ENCODE measurements at places on chromosomes 7 and 10.
A peak's percentile ranks its signal among the peaks of the same experiment; 100 is the strongest.

DNA sequence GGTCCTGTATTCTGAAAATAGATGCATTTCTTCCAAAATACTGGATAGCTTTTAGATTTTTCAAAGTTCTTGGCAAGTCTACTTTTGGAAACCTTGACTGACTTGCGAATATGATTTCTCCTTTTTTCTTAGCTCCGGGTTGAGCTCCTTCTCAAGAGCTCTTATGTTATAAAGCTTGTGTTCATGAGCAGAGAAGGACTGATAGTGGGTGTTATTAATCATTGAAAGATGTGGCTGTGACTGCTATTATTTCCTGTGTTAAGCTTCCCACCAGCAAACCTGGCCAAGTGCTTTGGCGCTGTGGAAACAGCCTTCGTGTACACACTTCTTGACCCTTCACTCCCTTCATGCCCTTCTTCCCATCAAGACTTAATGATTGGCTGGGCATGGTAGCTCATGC is 98.2 kb downstream of the KIAA1217 start:
- no peak for DNase-seq

- no peak for DNase-seq
These were observed 85.4 kb upstream of the PLXDC2 start for GRCh38 chr10:19730907-19731217.

GRCh38 chr7:112370436-112370835 is 79.8 kb upstream of the IFRD1 start:
- no peak for DNase-seq

GRCh38 chr10:17606547-17607040 is 10.6 kb downstream of the HACD1 start:
- no peak for DNase-seq

GRCh38 chr10:86203162-86203905 is 163.3 kb downstream of the GRID1 start:
- DNase-seq = no peak

- DNase-seq = no peak
These were observed 1052.6 kb downstream of the REEP3 start for GRCh38 chr10:64573623-64574325.

DNA sequence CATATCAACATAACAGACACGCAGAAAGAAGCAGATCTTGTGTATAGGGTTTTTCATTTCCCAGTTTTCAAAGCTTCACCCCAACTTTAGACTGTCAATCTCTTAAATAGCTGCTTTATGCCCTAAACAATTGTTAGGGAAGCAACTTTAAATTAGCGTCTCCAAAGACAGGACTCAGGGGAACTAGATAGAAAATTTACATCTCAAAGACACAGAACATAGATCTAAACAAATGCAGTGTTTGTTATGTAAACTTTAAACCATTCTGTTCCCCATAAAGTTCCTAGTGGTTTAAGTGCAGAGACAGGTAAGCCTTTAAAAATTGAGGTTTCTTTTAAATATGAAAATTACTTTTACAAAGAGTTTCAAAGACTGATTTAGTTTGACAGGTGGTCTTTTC is 379.2 kb upstream of the GHITM start:
- no peak for DNase-seq

DNA sequence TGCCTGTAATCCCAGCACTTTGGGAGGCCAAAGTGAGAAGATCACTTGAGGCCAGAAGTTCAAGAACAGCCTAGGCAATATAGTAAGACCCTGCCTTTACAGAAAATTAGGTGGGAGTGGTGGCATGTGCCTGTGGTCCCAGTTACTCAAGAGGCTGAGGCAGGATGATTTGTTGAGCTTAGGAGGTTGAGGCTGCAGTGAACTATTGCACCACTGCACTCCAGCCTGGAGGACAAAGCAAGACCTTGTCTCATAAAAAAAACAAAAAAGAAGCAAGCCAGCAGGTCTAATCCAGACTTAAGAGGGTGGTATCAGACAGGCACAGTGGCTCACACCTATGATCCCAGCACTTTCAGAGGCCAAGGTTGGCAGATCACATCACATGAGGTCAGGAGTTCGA is 24.5 kb upstream of the KCTD7 start:
- no peak for DNase-seq

- no peak for DNase-seq
These were observed 7.9 kb upstream of the WIPF3 start for GRCh38 chr7:29798422-29798821.

DNA sequence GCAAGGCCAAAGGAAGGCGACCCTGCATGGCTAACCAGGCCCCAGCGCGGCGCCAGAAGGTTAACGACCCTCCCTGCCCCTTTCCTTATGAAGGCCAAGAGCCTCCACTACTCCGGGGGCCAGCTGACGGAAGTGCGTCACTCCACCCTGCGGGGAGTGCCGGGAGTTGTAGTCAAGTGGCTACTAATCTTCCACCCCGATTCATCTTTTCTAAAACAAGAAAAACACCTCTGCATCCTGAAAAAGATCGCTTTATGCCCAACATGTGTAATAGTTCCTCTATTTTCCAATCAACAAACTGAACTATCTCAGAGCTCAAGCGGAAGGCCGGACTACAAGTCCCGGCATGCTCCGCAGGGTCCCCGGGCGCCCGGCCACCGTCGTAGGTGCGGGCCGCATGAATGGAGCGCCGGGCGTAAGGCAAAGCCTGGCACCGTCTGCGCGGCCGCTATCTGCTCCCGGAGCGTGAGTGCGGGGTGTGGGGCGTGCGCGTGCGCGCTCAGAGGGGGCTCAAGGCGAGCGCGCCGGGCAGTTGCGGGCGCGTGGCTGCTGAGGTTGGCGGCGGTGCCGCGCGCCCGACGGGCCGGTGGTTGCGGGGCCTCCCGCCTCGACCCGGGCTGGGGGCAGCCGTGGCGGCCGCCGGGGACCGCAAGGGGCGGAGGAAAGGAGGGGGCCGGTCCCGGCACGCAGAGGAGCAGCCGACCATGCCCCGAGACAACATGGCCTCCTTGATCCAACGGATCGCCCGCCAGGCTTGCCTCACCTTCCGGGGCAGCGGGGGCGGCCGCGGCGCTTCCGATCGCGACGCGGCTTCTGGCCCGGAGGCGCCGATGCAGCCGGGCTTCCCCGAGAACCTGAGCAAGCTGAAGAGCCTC is at the start of gene ADO:
Gene ADO (plus strand): TSS at position 365 of the 875 bp plus-strand sequence. CDS start 340 bp downstream, at position 705.
- peak; percentile 74 for DNase-seq

GRCh38 chr7:129468087-129468486 is 33.9 kb downstream of the STRIP2 start:
- DNase-seq = no peak

- no peak for DNase-seq
These were observed 191.5 kb downstream of the WDR37 start for GRCh38 chr10:1247598-1248261.

GRCh38 chr10:60208676-60209269 is 180.9 kb downstream of the ANK3 start:
- DNase-seq = no peak

GRCh38 chr10:129758207-129759021 is 205.7 kb downstream of the EBF3 start:
- DNase-seq = no peak

DNA sequence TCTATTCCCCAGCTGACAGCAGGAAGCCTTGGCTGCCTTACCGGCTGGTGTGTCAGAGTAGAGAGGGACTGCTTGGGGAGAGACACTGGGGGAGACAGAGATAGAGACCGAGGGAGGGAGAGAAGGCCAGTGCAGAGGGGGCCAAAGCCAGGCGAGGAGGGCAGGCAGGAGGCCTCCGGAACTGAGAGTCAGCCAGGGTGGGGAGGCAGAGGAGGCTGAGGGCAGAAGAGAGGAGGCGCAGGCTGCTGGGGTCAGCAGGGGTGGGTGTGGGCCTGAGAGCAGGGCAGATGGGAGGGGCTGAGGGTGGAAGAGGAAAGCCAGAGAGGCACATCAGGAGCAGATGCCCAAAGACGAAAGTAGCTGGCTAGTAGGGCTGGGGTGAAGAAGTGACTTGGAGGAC is 57.2 kb upstream of the PAX2 start:
- DNase-seq = no peak

- DNase-seq = no peak
These were observed 303.7 kb downstream of the PRPF18 start for GRCh38 chr10:13890233-13891127.

DNA sequence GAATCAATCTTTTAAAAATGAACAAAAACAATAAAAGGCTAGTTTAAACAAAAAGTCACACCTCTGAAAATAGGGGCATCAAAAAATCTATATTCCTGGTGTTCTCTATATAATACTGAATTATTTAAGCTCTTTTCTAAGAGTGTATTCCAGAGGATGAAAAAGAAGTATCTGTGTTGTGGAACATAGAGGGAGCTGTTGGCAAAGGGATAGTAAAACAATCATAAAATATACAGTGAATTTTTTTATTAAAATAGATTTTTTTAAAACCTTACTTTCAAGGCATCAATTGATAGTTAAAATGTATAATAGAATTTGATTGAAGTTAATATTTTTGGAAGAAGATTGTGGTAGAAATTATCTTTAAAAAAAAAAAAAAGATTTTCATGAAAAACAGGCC is 1409.1 kb upstream of the CELF2 start:
- no peak for DNase-seq

GRCh38 chr10:98309366-98310355 is 41.7 kb upstream of the LOXL4 start:
- peak; percentile 3 for DNase-seq

GRCh38 chr7:78429878-78430277 is 631.3 kb downstream of the PHTF2 start:
- no peak for DNase-seq

DNA sequence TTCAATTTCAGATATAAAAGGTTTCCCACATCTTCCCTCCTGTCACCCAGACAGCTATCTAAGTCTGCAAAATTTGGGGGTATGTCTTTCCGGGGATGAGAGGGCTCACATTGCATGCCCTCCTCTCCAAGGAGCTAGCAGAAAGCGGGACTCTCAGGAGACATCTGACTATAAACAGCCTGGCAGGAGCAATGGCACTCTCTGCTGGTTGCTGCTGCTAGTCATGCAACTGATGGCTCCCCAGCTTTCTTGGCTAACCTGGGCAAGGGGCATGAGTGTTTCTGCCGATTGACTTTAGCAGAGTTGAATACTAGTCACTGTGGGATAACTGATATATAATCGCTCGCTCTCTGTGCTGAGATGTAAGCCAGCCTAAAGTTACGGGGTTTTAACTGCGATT is 12.0 kb downstream of the TBX20 start:
- DNase-seq = no peak

- DNase-seq = no peak
These were observed 235.9 kb upstream of the ZNF32 start for GRCh38 chr10:43884501-43885105.

DNA sequence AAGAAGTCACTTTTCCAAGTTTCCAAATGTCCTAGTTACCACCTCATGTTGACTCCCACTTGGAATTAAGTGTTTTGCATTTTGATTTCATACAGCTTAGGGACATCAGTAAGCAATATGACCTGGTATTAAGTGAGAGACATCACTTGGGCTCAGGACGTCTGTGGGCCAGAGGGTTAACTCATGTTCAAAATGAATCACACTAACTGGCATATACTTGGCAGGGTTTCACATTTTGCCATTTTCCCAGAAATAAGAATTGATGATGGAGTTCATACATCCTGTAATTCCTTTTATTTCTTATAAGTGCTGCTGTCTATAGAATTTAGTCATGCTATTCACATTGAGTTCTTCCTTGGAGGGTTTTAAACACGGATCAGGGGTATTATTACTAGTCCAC is 516.5 kb downstream of the PHTF2 start:
- no peak for DNase-seq

DNA sequence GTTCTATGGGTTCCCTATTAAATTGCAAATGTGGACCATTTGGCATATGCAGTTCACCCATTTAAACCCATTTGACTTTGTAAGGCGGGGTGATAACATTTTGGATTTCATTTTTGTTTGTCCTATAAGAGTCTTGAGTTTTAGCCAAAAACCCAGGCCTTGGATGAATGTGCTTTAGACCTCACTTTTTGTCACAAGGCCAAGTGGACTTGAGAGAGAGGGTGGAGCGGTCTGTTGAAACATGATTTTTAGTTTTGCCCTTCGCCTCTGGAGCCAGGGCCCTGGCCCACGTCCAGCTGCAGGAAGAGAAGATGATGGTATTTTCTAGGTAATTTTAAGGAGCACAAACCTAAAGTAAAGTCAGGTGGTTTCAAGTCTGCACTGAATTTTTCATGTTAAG is 260.1 kb downstream of the SLC25A13 start:
- no peak for DNase-seq

- no peak for DNase-seq
These were observed 245.3 kb downstream of the EBF3 start for GRCh38 chr10:129718548-129719414.

GRCh38 chr7:118836933-118837332 is 612.4 kb downstream of the ANKRD7 start:
- DNase-seq = no peak

DNA sequence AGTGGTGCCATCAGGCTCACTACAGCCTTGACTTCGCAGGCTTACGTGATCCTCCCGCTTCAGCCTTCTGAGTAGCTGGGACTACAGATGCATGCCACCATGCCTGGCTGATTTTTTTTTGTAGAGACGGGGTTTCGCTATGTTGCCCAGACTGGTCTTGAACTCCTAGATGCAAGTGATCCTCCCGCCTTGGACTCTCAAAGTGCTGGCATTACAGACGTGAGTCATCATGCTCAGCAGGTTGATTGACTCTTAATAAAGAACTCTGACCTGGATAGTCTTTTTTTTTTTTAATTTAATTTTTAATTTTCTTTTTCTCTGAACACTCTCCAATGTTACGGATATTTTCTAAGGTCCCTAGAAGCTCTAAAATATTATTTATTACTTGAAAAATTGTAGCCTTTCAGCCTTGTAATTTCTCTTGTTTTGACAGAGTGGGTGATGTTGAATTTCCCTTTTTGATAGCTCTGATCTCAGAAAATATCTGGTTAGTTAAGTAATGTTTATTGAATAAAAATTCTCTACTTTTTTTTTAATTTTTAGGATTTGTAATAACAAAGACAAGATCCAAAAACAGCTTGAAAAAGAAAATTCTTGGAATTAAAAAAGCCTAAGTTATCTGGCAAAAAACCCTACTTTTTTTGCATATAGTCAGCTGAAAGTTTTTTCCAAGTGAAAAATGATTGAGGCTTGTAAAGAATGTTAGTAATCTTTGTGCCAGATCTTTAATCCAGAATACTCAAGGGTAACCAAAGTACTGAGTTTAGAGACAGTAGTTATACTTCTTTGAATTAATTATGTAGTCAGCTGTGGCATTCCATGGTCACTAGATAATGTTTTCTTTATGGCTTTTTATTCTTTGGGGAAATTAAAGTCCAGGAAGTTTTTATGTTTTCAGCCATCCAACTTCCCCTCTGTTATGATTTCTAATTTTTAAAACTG is 26.7 kb downstream of the TBC1D12 start:
- no peak for DNase-seq

DNA sequence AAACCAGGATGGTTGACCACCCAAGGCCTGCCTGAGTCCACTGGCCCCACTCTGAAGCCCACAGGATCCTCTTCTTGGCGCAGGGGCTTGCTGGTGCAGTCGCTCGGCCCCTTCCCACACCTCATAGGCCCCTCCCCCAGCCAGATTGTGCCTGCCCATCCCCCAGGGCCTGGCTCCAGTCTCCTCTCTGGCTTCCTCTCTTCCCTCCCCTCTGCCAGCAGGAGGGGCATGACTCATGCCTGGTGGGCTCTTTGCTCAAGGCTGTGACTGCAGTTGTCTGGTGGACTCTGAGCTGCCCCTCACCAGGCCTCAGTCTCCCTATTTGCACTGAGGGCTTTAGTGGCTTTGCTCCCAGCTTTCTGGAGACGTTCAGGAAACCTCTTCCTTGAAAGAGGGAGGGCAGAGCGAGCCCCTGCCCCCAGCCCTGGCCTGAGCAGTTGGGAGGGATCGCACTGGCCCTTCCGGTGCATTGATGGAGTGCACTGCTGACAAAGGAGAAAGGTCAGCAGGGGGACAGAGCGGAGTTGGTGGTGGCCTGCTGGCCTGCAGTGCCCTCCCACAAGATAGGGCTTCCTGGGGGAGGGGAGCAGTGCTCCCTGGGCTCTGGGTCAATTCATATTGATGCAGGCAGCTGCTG is 60.7 kb downstream of the ZMIZ1 start:
- DNase-seq = no peak

- no peak for DNase-seq
These were observed 16.1 kb downstream of the ADD3 start for GRCh38 chr10:110023785-110024465.
